Stimulated activated CD4-positive, alpha-beta T cell treated with anti-CD3 and anti-CD28 coated beads, Interleukin-4, amount 100 ng/mL, for 48 hours (primary cell): ENCODE measurements at places on chromosomes 2 and 18.

GRCh38 chr18:13235981-13236380 is 17.4 kb downstream of the LDLRAD4 start:
- no peak for DNase-seq

GRCh38 chr2:109272461-109272860 is 143.5 kb downstream of the SH3RF3 start:
- DNase-seq, result no peak

DNA sequence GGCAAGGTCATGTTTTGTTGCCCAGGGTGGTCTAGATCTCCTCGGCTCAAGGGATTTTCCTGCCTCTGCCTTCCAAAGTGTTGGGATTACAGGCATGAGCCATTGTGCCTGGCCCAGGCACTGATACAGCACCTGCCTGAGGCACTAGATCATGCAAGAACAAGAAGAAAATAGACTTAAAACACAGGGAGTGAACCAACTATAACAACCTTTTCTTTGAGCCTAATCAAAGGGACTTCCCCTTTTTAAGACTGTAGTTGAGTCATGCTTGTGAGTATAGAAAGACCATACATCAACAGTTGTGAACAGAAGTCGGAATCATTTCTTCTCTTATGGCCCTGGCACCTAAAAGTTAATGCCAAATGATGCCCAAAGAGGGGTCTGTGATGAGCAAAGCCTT is 47.9 kb upstream of the MAPRE2 start:
- DNase-seq, result no peak

- DNase-seq, result peak; percentile 33
Observed at GRCh38 chr18:62425465-62426190, 97.2 kb upstream of the ZCCHC2 start.

GRCh38 chr18:78069784-78070664 is 820.4 kb downstream of the GALR1 start:
- DNase-seq, result no peak

DNA sequence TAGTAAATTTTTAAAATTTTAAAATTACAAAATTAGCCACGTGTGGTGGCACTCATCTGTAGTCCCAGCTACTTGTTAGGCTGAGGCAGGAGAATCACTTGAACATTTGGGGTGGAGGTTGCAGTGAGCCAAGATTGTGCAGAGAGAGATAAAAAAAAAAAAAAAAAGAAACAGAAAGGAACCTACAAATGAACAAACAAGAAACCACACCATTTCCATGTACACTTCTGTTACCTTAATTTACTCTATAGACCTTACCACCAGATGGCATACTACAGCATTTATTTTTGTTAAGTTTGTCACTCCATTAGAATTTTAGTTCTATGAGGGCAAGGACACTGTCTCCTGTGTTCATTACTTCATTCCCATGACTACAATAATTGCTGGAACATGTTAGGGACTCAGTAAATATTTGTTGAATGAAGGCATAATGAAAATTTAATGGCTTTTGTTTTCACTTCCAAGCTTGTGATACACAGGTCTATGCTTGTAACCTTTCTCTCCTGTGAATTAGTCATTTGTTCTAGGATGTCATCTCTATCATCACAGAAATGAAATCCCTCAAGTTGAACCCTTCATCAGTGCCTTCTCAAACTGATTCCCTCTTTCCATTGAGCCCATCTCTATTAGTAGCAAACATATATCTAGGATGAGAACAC is 76.0 kb downstream of the ARHGAP15 start:
- no peak for DNase-seq

DNA sequence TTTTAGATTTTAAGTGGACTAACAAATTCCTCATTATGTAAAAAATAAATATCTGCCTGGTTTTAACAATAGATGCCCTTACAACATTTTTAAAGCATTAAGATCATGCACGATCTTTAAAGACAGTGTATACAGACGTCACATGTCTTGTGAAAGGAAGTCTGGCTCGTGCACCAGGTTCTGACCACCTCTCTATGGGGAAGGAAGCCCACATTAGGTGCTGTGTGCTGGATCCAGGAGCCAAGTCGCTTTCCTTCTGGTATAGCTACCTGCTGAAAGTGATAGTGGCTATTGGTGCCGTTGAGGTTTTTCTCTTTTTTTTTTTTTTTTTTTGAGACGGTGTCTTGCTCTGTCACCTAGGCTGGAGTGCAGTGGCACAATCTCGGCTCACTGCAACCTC is 116.5 kb downstream of the NCK2 start:
- no peak for DNase-seq

- DNase-seq, result no peak
Observed at GRCh38 chr2:19337202-19337601, 21.2 kb downstream of the OSR1 start.

DNA sequence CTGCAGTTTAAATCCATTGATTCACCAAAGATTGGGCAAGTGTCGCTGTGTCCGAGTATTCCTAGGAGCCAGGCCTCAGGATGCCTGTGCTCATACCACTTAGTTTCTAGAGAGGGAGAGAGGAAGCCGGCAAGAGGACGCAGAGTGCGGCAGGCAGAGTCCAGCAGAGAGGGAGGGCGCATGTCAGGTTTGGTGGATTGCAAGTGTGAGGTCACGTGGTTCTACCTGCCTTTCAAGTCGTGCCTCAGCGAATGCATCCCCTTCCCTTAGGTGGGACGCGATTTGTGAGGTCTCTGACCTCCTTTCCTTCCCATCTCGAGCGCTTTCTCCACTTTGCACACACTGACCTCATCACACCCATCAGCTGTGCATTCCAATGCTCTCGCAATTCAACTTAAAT is 188.1 kb downstream of the TMEM18 start:
- no peak for DNase-seq

DNA sequence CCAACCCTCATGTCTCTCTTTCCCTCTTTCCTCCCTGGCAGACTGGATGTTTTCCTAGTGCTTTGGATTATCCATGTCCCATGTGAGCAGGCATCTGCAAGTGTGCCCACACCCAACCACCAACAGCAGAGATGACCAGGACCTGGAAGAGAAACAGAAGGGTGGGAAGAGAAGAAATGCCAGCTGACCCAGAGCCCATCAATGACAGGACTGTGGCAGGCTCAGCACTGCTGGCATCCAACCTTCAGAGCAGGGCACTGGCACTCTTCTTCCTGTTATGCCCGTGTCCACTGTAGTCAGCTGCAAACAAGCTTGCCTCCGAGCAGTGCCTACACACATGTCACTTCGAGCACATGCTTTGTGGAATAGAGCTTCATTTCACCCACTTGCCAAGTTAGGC is 121.1 kb downstream of the TANC1 start:
- DNase-seq, result no peak

DNA sequence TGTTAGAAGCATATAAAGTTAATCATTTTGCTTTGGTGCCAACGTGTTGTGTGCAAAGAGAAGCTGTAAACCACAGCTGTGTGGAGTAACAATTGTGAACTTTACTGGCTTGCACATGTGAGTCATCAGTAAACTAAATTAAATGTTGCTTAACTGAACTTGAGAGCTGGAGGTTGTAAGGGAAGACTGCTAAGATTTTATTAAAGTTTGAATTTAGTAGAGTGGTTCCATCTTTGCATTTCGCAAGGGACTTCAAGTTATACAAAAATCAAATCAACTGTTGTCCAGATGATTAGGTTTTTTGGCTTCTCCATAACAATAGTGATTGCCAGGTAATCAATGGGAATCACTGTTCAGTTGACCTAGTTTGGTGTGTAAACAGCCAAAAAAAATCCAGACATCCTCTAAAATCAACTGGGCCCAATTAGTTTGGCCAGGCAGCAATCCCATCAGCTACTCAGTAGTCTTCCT is 247.4 kb downstream of the MYO3B start:
- no peak for DNase-seq

DNA sequence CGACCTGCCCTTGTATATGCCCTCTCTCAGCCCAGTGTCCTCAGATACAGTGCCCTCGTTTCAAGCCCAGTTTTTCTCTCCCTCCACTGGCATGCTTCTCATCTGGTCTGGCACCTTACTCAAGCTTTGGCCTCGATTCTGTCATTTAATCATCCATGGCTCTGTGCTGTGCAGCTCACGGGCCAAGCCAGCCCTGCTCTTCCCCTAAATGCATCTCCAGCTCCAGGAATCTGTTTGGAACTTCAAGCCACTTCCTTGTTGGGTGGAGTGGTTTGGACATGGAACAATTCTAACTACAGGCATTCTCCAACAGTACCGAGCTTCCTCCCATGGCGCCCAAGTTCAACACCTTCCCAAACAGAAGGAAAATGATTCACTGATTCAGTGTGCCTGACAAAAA is 76.7 kb upstream of the ZNF397 start:
- no peak for DNase-seq

- DNase-seq, result no peak
Observed at GRCh38 chr2:86027196-86027921, 78.3 kb downstream of the POLR1A start.

DNA sequence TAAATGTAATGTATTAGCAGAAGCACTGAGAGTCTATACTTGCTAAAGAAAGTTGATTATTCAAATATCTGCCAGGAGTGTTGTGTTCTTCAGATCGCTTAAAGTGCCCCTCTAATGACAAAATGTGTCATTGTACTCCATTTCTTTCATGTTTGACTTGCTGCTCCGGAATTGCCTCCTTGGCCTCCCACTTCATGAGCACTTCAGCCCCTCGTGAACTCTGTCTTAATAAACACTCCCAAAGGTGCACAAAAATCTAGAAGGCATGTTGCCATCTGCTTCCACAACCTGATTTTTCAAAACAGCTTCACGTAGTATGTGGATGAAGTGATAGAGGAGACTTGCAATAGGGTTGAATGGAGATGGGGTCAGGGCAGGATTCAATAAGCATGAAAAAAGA is 396.1 kb downstream of the TDRD15 start:
- DNase-seq, result no peak

DNA sequence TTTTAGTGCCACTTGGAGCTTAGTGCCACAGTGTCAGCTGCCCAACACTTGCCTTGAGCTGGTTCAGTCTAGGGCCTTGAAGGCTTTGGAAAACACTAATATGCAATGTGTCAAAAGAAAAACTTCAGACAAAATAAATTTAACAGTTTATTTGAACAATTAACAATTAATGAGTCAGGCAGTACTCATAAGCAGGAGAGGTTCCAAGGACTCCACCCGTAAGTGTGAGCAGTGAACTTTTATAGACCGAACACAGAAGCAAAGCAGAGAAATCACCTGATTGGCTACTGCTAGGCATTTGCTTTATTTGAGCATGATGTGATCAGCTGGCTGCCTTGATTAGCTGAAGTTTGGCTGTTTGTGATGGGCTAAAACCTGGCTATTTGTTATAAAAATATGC is 49.5 kb upstream of the TBC1D8 start:
- DNase-seq, result no peak

DNA sequence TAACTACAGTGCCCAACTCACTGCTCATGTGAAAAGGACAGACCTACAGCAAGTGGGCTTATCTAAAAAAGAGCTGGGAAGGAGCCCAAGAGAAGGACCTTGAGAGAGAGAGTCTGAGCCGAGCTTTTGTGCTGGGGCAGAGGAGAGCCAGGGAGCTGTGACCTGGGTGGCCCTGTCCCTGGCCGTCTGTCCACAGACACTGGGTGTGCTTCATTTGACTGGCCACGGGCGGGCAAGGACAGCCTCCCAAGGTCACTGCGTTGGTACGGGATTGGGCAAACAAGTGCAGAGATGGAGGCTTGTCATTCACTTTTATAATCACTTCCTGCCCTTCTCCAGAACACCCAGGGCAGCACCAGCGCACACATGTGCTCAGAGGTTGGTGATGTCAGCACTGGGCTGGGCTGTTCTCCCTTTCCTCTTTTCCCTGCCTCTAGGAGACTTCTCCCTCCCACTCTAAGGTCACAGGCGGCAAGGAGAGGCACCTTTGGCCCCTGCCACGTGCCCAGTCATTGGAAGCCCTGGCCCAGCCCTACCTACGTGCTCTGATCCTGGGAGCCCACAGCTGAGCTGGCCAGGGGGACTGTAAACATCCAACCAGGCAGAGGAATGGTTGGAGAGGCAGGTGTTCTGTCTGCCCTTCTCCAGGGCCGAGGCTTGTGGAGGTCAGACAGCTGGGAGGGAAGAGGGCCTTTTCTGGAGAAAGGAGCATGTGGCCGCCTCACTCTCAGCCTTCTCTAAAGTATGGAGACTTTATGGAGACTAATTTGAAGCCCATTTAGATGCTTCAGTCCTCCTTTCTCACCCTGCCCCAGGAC is 6.4 kb upstream of the PSD4 start:
- DNase-seq, result no peak

DNA sequence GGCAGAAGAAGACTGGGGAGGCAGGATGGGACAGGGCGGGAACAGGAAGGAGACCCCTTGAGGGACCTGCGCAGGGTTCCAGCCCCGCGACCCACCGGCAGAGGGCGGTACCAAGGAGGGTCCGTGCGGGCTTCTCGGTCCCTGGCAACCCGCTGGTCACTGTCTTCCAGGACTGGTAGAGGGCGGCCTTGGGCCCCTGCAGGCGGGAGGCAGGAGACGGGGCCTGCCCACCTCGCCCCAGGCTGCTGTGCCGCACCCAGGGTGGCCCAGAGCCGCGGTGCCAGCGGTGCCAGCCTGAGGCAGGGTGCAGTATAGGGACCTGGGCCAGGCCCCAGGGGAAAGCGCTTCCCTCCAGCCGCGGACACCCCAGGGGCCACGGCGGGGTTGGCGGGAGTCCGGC is 34.5 kb downstream of the NEURL3 start:
- peak; percentile 53 for DNase-seq

DNA sequence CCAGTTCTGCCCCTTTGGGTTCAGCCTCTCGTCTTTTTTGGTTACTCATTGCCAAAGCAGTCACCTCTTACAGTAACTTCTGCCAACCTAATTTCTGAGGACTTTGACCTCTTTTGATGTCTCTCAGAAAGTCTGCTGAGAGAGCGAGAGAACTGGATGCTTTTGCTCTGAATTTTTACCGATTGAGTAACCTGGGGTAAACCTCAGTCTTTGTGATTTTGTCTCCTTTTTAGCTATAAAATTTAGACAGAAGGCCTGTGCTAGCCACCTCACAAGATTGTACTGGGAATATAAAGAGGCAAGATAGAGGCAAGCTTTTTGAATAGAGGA is 34.8 kb upstream of the IL1R1 start:
- no peak for DNase-seq

DNA sequence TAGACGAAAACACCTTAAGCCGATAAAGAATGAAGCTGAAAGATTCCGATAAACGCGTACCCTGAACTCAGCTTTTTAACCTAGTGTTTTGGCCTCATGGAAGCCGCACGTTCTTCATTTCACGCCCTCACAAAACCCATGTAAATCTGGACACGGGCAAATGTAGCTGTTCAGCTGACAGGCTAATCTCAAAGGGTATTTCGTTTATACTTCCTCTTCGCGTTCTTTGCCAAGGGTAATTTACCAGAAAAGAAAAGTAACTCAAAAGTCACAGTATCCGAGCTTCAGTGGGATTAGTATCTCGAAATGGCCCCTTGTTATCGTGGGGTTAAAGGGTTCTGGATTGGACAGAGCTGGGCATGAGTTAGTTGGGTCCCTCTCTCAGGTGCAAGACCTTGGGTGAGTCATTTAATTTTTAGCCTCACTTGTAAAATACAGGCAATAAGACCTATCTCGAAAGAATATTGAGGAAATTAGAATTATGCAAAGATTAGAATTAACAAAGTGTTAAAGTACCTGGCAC is 22.0 kb upstream of the STPG4 start:
- DNase-seq, result no peak

- DNase-seq, result no peak
Observed at GRCh38 chr2:148599109-148599991, 45.2 kb upstream of the EPC2 start.
